ENCODE measurements at places on chromosomes 3 and 15.

DNA sequence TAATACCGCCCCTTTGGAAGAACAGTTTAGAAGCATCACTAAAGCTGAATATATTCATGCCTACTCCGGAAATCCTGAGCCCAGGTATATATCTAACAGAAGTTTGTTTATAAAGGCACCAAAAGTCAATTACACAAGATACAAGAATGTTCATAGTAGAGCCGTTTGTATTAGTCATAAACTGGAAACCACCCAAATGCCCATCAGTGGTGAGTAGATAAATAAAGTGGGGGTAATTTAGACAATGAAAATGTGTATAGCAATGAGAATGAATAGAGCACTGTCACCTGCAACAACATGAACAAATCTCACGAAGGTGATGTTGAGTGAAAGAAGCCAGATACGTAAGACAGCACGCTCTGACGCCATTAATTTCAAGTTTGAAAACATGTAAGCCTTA is 68.3 kb upstream of the GLCE start:
- DNase-seq, result no peak

GRCh38 chr3:11507719-11508118 is 136.0 kb downstream of the VGLL4 start:
- DNase-seq, result no peak

DNA sequence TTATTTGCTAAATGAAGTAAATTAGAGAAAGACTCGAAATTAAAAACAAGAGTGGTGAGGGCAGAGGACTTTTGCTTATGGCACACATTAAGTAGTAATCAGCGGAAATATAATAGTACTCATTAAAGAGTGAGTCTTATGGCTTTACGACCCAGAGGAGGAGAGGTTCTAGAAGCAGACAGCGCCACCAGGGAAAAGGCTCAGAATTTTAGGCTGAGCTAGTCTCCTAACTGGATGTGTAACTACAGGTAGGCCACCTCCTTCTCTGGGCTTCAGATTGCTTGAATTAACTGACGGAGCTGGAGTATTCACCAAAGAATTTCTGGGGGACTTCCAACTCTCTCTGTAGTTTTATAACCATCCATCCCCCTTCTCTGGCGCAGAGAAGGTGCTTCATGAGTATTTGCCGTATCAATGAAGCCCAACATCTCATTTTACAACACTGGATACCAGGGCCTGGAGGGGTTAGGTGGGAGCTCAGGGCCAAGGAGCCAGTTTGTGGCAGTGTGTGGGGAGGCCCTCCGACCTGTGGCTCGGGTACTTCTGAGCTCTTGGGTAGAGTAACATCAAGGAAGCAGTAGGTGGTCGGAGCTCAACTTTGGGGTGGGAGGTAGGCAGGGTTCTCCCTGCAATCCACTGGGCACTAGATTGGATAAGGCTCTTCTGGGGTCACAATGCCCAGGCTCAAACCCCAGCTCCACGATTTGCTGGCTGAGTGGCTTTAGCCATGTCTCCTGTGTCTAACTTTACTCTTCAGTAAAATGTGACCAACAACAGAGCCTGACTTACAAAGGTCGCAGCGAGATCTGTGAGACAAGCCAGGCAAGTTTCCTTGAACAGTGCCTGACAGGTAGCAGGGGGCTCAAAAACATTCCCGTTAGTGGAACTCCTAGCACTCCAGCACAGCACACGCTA is 1.1 kb downstream of the CHCHD4 start:
- no peak for DNase-seq

GRCh38 chr3:151792411-151792810 is 21.5 kb upstream of the AADAC start:
- DNase-seq, result no peak

- no peak for DNase-seq
Measured at GRCh38 chr3:77147836-77148578, 108.1 kb downstream of the ROBO2 start.

GRCh38 chr3:73653351-73653750 is 28.6 kb upstream of the PDZRN3 start:
- no peak for DNase-seq

DNA sequence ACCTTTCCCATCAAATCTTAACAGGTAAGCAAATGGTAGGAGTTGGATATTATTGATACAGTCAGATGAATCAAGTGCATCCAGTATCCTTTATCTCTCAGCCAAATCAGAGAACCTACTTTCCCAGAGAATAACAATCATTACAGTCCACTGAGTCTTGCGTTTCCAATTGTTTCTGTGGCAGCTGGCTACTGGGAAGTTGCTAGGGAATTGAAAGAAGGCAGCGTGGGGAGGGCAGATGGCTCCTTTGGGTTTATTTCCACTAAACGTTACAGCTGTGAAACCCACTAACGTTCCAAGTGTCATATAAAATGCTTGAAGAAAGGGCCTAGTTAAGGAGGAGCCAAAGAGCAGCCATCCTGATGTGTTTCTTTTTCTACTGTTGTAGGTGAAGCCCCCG is 78.4 kb downstream of the WDR72 start:
- DNase-seq, result no peak

DNA sequence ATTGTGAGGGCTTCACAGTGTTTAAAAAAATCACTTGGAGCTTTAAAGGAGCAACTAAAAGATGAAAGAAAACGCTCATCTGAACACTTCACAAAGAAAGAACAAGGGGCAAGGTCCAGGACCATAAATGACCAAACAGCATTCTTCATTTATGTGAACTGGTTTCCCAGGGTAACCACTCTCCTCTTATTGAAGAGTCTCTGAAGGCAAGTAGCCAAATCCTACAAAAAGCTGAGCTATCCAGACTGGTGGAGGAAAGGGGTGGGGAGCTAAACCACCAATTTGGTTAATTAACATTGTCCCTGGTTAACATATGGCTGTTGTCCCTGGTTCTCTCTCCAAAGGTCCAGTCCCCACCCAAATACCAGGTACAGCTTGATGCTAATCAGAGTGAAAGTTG is 58.1 kb downstream of the OSBPL10 start:
- DNase-seq, result no peak

- no peak for DNase-seq
Measured at GRCh38 chr3:124648551-124648950, 81.7 kb upstream of the UMPS start.

GRCh38 chr15:91369823-91370222 is 269.8 kb downstream of the SV2B start:
- no peak for DNase-seq

DNA sequence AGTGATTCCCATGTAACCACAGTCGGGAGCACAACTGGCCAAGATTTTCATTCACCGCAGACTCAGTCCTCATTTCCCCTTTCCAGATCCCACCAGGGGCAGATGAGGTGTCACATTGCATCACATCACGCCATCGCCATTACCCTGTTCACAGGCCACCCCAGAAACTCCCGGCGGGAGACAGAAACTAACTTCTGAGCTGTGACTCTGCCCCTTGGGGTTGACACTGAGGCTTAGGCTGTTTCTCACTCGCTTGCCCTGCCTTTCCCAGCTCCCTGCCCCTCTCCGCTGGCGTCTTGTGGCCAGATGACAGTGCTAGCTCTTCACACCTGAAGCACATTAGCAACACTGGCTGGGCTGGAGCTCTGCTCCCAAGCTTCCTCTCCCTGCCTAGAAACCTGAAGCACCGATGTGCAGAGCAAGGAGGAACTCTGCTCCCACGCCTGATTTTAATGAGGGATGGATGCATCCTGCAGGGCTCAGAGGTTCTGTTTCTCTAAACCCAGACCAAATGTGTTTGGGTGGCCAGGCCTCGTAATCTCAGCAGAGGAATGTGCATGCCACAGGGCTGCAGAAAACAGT is 88.8 kb upstream of the CTDSPL start:
- DNase-seq, result no peak

DNA sequence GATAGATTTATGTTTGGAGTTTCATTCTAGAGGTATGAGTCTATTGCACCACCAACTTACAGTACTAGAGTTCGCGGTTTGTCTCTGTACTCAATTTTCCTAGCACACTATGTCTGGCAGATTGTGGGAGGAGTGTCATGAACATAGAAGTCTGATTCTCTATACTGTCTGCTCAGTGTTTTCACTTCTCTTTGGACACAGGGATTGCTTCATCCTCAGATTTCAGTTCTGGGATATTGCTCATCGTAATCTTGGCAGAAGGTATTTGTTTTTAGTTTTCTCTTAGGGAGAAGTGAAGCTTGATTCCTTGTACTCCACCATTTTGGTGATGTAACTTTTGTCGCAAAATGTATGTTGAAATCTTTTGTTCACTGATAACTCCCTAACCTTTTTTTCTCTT is 27.8 kb upstream of the AZI2 start:
- DNase-seq, result no peak

- no peak for DNase-seq
Measured at GRCh38 chr3:183244219-183244618, 8.8 kb upstream of the B3GNT5 start.

- no peak for DNase-seq
Measured at GRCh38 chr15:38307251-38307650, 54.6 kb downstream of the SPRED1 start.

GRCh38 chr3:120324190-120324589 is 25.0 kb downstream of the LRRC58 start:
- DNase-seq, result no peak

- no peak for DNase-seq
Measured at GRCh38 chr3:195094191-195094921, 176.6 kb downstream of the XXYLT1 start.

- no peak for DNase-seq
Measured at GRCh38 chr3:30077746-30078145, 528.7 kb upstream of the TGFBR2 start.

GRCh38 chr15:91517491-91518200 is 335.9 kb upstream of the SLCO3A1 start:
- no peak for DNase-seq

GRCh38 chr3:7423036-7423435 is 562.1 kb downstream of the GRM7 start:
- no peak for DNase-seq

DNA sequence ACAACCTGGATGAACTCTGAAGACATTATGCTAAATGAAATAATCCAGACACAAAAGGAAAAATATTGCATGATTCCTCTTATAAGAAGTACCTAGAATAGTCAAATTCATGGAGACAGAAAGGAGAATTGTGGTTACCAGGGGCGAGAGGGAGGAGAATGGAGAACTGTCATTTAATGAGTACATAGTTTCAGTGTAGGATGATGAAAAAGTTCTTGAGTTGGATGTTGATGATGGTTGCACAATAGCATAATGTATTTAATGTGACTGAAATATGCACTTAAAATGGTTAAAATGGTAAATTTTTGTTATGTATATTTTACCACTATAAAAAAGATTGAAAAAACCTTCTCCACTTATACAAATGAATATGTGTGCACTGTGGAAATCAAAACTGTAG is 469.6 kb downstream of the MAGI1 start:
- DNase-seq, result no peak

DNA sequence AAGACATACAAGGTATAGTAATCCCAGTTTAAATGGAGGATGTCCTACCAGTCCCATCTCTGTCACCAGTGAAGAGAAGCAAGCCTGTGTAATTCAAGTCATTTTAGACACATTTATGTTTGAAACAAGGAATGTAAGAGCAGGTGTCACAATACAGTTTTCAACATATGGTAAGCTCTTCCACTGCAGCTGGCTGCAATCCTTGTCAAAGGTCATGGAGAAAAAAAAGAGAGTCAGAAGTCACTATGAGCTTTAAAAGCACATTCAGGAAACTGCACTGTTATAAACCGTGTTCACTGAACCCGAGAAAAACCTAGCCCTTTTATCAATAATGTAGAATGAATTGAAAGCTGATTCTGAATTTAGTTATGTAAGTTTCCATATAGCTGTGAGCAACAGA is 206.4 kb downstream of the NAALADL2 start:
- DNase-seq, result no peak

DNA sequence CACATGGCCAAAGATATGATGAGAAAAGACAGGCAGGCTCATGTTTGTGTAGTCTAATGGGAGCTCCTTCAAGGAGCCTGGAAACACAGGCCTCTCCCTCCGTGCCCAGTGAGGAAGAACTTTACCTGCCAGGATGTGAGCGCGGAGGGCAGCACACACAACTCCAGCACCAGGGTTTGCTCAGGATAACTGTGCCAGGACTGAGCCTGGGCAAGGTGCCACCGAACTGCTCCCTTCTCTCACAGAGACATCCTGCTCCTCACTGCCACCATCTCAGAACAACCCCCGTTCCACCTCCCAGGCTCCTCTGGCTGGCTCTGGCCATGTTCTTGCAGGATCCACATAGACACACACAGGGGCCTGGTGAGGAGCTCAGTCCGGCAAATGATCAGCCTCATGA is 87.4 kb downstream of the NUP210 start:
- DNase-seq, result no peak

DNA sequence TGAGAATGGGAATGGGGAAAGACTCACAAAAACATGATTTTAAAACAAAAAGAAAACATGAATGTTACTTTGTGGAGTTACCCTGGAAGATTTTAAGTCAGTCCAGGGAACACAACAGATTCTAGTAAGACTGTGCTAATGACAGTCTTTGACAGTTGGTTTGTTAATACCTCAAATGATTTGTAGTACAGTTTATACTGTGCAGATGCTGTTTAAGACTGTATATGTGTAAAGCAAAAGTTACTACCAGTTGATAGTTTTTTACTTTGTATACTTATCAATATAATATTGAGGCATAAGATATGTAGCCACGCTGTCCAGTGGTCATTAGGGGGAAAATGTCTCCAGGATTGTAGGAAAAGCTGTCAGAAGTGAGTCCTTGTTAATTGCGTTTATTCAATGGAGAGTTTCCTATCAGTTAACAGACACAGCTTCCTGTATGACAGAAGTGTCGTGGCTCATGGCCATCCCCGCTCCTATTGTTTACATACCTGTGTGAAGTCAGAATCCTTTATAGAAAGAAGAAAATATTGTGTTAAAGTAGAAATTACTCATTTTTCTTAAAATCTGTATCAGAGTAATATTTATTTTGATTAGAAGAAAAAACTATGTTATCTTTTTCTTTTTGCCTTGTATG is 36.0 kb downstream of the NKIRAS1 start:
- no peak for DNase-seq

Data from stimulated activated CD8-positive, alpha-beta memory T cell treated with anti-CD3 and anti-CD28 coated beads, Interleukin-15, amount 100 ng/mL, for 1 hour (primary cell).